Endothelial cell (in vitro differentiated cells): ENCODE measurements at places on chromosomes 4 and X.

- H3K4me3 ChIP-seq: peak overlapping the region; percentile 32
- H3K27me3 ChIP-seq: no peaks in the 10 kb centered on the region
- H3K36me3 ChIP-seq: peaks cover 43% of the 10 kb centered on the region
- H3K4me1 ChIP-seq: no peaks in the 10 kb centered on the region
- H3K27ac ChIP-seq: no peak overlapping the region
These were observed 121.7 kb downstream of the PDS5A start for GRCh38 chr4:39855909-39856512.

- H3K27me3 ChIP-seq: peaks cover 1% of the 10 kb centered on the region
- H3K27ac ChIP-seq: no peak overlapping the region
These were observed 541.8 kb upstream of the SMIM31 start for GRCh38 chr4:164212134-164212533.

DNA sequence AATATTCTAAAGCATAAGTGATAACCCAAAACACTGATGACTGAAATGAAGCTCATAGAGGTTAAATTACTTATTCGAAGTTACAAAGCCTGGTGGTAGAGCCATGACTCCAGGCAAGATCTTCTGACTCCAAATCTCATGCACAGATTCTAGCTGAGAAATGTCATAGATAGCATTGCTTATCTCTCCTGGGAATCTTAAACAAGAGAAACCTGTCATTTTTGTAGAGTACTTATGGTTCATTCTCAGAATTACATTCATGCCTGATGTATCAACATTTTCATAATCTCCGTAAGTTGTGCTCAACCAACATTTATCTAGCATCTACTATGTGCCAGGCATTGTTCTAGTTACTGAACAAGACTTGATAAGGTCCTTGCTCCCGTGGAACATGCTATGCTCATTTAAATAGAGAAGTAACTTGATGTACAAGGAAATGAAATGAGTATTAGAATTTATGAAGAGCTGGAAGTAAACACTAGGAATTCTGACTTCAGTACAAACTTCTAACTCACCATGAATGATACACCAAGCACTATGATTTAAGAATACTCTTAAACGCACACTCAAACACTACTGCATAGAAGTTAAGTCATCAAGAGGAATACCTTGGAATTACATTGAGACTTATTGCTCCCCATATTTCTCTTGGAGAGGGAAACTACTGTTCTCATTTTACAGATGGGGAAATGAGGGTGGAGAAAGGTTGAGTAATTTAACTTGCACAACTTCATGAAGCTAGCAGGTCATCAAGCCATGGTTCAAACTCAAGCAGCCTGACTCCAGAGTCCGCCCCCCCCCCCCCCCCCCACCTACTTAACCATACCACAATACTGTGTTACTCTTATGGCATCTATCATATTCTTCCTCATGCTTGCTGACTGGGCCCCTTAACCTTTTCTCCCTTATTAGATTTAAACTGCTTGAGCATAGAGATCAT, 45.4 kb downstream of the MBNL3 start:
- no peaks in the 10 kb centered on the region for H3K4me1 ChIP-seq
- H3K27ac ChIP-seq: no peak overlapping the region
- H3K4me3 ChIP-seq: no peak overlapping the region
- no peak for DNase-seq
- H3K27me3 ChIP-seq: no peaks in the 10 kb centered on the region
- H3K36me3 ChIP-seq: no peaks in the 10 kb centered on the region

DNA sequence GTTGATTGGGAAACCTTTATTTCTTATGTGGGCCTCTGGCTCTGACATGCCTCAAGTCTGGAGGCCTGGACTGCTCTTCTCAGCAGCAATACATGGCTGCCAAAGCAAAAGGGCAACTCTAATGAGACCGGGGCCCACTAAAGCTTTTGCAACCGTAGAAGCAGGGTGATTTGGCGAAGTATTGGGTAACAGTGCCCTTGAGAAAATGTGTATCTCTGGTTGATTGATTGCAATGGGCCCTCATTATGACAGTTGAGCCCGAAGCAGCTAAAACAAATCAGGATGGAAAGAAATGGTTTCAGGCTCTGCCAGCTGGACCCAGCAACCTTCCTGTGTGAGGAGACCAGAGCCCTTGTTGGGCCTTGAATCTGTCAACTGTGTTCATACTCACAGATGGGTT, 73.4 kb downstream of the CLCN4 start:
- H3K4me3 ChIP-seq: no peak overlapping the region
- no peak overlapping the region for H3K27ac ChIP-seq
- H3K4me1 ChIP-seq: no peaks in the 10 kb centered on the region
- no peak for DNase-seq
- peaks cover 13% of the 10 kb centered on the region for H3K36me3 ChIP-seq

DNA sequence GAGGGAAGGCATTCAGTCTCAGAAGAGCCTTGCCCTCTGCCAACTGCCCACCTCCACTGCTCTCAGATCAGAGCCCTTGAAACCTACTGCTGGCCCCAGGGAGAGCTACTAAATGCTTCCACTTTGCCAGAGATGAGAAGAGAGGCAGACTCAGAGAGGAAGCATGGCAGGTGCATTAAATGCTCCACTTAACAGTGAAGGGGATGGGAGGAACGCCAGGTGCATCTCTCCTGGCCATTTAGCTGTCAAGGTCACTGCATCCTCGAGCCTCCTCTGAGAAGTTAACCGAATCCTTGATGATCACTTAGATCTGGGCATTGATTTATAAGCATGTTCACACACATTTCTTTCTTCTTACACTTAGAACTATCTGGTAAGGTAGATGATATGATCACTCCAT, 15.0 kb downstream of the TRPC5 start:
- no peaks in the 10 kb centered on the region for H3K27me3 ChIP-seq
- H3K27ac ChIP-seq: no peak overlapping the region
- no peaks in the 10 kb centered on the region for H3K36me3 ChIP-seq
- no peak overlapping the region for H3K4me3 ChIP-seq

DNA sequence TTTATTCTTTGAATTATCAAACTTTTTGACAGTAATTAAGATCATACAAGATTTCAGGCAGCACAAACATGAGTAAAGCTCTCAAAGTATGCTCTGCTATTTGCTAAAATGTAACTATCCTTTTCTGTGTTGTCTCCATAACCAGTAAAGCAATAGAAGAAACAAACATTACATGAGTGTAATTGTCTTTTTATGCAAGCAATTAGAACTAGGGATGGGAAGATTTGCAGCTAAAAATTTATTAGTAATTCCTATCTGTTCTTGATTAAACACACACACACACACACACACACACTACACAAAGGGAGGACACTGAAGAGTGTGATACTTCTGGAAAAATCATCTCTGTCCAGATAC, 512.9 kb downstream of the FAT4 start:
- H3K4me1 ChIP-seq: no peaks in the 10 kb centered on the region
- H3K4me3 ChIP-seq: no peak overlapping the region
- no peak overlapping the region for H3K27ac ChIP-seq
- H3K27me3 ChIP-seq: no peaks in the 10 kb centered on the region
- H3K36me3 ChIP-seq: no peaks in the 10 kb centered on the region

- DNase-seq: no peak
- H3K36me3 ChIP-seq: peaks cover 3% of the 10 kb centered on the region
- H3K4me1 ChIP-seq: peaks cover 5% of the 10 kb centered on the region
- H3K27me3 ChIP-seq: peaks cover 2% of the 10 kb centered on the region
These were observed 147.0 kb downstream of the PDLIM5 start for GRCh38 chr4:94598758-94599157.

DNA sequence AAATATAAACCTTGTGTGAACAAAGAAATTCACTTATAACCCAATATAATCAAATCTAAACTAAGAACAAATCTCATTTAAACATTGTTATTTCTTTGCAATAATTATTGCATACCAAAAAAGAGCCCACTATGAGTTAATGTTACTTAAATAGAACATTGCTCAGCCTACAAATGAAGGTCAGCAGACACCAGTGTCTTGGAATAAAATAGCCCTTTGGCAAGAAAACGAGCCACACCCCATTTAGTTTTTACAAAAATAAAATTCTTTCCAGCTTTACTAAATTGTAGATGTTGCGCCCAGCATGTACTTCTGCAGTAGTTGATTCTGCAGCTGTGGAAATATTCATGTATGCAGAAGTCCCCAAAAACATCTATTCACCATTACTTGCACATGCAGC, 12.2 kb downstream of the PLS3 start:
- H3K4me1 ChIP-seq: no peaks in the 10 kb centered on the region
- no peak overlapping the region for H3K4me3 ChIP-seq

DNA sequence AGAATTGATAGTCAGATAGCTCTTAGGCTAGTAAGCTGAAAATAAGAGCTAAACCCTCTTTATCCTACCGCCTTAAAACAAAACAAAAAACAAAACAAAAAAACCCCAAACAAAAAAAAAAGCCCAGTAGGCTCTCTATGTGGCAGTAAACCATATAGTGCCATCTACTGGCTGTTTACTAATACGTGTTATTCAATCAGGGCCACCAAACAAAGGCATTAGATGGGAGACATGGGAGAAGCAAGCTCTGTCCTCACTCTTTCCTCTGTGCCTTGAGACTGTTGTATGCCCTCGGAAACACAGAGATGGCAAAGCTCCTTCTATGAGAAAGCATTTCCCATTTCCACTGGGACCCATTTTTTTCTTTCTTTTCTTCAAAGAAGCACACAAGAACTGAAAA, 148.8 kb upstream of the MID1 start:
- H3K4me3 ChIP-seq: no peak overlapping the region
- peaks cover 1% of the 10 kb centered on the region for H3K27me3 ChIP-seq
- H3K36me3 ChIP-seq: no peaks in the 10 kb centered on the region

- H3K4me3 ChIP-seq: no peak overlapping the region
- no peaks in the 10 kb centered on the region for H3K36me3 ChIP-seq
- no peak overlapping the region for H3K27ac ChIP-seq
- DNase-seq: no peak
- peaks cover 3% of the 10 kb centered on the region for H3K4me1 ChIP-seq
These were observed 248.9 kb upstream of the UGT8 start for GRCh38 chr4:114349543-114350175.

- H3K4me3 ChIP-seq: no peak overlapping the region
- H3K27ac ChIP-seq: no peak overlapping the region
- peaks cover 2% of the 10 kb centered on the region for H3K27me3 ChIP-seq
- H3K36me3 ChIP-seq: no peaks in the 10 kb centered on the region
- H3K4me1 ChIP-seq: no peaks in the 10 kb centered on the region
- DNase-seq: no peak
These were observed 240.9 kb downstream of the AR start for GRCh38 chrX:67784712-67785111.

- H3K36me3 ChIP-seq: no peaks in the 10 kb centered on the region
- no peak overlapping the region for H3K4me3 ChIP-seq
- DNase-seq: no peak
- H3K4me1 ChIP-seq: no peaks in the 10 kb centered on the region
These were observed 44.8 kb downstream of the PJA1 start for GRCh38 chrX:69120476-69120875.

GRCh38 chr4:52560844-52561280, 98.2 kb downstream of the USP46 start:
- no peak overlapping the region for H3K4me3 ChIP-seq
- DNase-seq: no peak
- H3K27me3 ChIP-seq: peaks cover 1% of the 10 kb centered on the region
- peak overlapping the region; percentile 9 for H3K27ac ChIP-seq
- H3K36me3 ChIP-seq: peaks cover 4% of the 10 kb centered on the region
- H3K4me1 ChIP-seq: no peaks in the 10 kb centered on the region

- no peaks in the 10 kb centered on the region for H3K27me3 ChIP-seq
- H3K4me1 ChIP-seq: peaks cover 10% of the 10 kb centered on the region
- no peak overlapping the region for H3K27ac ChIP-seq
- H3K4me3 ChIP-seq: no peak overlapping the region
These were observed 124.2 kb upstream of the EOLA2 start for GRCh38 chrX:150062292-150063137.
